CD4-positive, alpha-beta T cell treated with Interferon gamma for 1 hour (primary cell): ENCODE measurements at places on chromosomes 13 and 19.

- no peak for DNase-seq
Measured at GRCh38 chr13:25771641-25772478, 280.0 kb downstream of the SHISA2 start.

DNA sequence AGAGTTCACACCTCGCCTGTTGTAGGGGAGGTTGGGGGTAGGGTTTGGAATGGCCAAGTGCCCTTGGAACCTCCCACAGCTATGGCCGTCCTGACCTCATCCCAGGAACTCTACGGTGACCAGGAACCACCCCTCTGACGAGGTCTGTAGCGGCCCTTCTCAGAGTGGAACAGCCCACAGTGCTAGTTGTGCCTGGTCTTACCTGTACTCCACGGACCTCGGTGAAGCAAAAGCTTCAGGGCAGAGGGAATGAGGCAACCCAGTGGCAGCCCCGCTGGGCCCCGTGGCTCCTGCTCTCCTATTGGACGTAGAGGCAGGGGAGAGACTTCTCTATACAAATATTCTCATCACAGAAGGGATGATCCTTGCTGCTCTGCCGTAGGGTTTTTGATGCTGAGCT lies 7.1 kb downstream of the TSSK6 start:
- DNase-seq, result no peak

GRCh38 chr19:45526143-45526542 lies 18.9 kb downstream of the VASP start:
- DNase-seq, result no peak

DNA sequence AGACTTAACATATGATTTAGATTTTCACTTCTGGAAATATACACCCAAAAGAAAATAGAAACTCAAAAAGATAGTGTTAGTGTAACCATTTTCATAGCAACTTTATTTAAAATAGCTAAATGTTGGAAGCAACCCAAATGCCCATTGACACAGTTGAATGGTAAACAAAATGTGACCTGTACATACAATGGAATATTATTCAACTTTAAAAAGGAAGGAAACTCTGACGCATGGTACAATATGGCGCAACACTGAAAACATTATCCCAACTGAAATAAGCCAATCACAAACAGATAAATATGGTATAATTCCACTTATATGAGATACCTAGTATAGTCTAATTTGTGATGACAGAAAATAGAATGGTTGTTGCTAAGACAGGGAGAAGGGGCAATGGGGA lies 1456.1 kb upstream of the MIR17HG start:
- DNase-seq, result no peak

DNA sequence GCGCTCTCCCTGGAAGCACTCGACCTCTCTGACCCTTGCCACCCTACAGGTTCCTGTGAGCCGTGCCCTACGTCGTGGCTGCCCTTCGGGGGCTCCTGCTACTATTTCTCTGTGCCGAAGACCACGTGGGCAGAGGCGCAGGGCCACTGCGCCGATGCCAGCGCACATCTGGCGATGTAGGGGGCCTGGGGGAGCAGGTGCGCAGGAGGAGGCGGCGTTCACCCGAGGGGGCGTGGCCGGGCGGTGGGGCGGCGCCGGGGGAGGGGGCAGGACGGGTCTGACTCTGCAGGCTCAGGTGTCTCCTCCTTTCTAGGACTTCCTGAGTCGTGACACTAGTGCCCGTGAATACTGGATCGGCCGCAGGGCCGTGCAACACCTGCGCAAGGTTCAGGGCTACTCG lies 26.4 kb downstream of the CLEC4M start:
- DNase-seq, result peak; percentile 62

- DNase-seq, result no peak
Measured at GRCh38 chr13:20782116-20782708, 8.5 kb upstream of the EEF1AKMT1 start.

DNA sequence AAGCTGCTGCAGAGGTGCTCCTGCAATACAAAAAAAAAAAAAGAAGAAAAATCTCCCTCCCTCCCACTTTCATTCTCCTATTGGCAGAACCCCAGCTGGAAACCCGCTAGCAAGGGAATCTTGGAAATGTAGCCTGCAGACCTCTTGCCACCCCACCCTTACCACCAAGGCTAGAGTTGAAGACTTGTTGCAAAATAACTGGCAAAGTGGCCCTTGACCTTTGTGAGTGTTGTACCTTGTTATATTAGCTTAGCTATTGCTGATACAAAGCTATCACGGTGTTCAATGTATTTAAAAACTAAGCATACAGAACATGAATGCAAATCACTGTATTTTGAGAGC lies 57.5 kb upstream of the KCTD4 start:
- DNase-seq, result no peak
